ENCODE measurements at places on chromosomes 6 and 20.

- DNase-seq = no peak
Measured at GRCh38 chr6:89644864-89645263, 6.3 kb upstream of the LYRM2 start.

- no peak for DNase-seq
Measured at GRCh38 chr20:44091026-44091425, 96.0 kb downstream of the JPH2 start.

- DNase-seq = no peak
Measured at GRCh38 chr20:45998761-45999160, 9.9 kb upstream of the MMP9 start.

DNA sequence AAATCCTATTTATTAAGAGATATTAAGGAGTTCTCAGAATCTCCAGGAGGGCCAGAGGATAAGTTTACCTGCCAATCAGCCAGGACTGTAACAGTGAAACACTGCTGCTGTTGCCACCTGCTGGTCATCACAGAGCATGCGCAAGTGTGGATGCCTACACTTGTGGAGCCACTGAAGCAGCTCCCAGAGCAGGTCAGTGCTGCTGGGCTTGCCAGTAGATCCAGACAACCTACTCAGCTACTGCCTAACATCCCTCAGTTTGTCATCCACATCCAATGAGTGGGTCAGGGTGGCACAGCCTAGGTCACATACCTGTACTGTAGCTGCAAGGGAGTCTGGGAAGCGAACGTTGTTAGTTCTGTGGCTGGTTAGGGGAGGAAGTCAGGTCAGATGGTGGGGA lies 18.3 kb upstream of the NHSL1 start:
- peak; percentile 34 for DNase-seq

- DNase-seq = no peak
Measured at GRCh38 chr20:23092861-23093495, 6.9 kb upstream of the CD93 start.

DNA sequence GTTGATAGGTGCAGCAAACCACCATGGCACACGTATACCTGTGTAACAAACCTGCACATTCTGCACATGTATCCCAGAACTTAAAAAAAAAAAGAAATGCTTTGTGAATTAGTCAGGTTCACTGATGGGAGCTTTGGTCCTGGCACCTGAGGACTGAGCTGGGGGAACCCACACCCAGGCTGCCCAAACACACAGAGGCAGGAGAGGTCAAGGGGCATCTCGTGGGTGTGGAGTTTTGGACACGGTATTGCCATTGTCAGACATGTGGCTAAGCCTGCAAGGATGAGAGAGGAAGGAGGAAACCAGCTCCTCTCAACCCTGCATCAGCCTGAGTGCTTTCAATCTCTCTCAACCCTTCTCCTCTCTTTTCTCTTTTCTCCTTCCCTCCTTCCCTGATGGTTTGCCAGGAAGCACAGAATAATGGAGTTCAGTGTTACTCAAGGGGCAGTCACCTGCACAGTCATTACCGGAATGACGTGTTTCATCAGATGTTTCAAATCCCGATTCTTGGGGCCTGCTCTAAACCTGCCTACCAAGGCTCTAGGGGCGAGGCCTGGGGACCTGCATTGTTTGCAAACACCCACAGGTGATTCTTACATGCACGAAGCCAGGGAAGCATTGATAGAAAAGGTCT lies 89.9 kb upstream of the NEDD9 start:
- DNase-seq = no peak

GRCh38 chr20:61099806-61100205 lies 152.3 kb upstream of the CDH4 start:
- DNase-seq = no peak

DNA sequence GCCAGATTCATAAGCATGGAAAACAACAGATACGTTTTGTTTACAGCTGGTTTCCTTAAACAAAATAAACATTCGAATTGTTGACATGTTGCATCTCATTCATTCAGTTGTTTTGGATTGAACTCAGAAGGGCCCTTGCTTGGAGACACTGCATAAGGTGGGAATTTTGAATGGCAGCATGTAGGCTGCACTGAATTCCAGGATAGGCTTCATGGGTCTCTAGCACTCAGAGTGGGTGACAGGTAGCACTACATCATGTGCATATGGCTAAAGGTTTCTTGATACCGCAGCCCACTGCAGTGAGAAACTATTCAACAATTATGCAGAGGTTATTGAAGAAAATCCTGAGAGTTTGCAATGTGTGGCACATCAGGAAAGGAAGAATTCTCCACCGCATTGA lies 1.6 kb downstream of the BEND6 start:
- DNase-seq = no peak

GRCh38 chr20:50285376-50286173 lies 94.9 kb downstream of the CEBPB start:
- no peak for DNase-seq

GRCh38 chr6:5898102-5898501 lies 108.6 kb downstream of the NRN1 start:
- no peak for DNase-seq

DNA sequence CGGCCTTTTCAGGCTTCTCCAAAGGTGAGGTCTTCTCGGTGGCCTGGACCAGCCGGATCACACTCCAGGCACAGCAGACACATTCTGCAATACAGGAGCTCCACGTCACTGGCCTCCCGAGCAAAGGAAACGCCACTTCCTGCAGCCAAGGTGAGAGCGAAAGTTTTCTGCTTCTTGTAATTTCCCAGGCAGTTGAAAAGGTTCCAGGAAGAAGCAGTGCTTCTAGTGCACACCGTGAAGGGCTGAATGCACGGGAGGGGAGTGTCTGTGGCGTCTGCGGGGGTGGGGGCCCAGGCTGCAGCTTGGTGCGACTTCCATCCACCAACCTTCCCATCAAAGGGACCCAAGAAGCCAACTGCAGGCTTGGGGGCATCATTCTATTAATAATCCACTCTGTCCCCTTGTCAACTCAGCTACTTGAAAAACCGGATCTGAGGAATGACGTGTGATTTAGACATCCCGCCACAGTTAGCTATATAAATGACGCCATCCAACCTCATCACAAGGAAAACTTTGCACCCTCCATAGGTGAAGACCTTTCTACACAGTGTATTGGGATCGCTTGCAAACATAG lies 61.1 kb downstream of the NFATC2 start:
- DNase-seq = peak; percentile 34

DNA sequence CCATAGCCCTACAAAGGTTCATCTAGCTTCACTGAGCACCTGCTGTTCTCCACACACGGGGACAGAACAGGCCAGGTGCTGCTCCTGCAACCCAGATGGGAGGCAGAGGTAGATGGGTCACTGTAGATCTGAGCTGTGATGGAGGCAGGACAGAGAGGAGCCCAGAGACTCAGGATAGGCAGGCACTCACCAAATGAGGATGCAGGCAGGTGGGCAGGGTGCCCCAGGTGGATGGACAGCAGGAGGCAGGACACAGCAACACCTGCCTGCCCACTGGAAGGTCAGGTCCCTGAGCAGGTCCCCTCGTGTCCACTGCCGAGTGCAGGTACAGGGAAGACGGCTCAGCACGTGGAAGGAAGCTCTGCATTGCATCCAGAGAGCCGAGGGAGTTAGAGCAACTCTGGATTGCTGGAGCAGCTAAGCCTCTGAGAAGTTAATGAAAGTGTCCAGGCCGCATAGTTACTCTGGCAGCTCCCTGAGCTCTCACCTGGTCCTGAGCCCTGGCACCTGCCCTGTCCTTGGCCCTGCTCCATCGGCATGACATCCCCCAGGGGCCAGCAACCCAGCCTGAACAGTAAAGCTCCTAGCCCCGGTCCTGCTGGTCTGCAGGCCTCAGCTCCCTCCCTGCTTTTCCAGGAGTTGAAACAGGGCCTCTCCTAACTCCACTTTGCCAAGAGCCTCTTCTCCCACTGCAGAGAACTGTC lies 4.9 kb upstream of the YTHDF1 start:
- DNase-seq = no peak

DNA sequence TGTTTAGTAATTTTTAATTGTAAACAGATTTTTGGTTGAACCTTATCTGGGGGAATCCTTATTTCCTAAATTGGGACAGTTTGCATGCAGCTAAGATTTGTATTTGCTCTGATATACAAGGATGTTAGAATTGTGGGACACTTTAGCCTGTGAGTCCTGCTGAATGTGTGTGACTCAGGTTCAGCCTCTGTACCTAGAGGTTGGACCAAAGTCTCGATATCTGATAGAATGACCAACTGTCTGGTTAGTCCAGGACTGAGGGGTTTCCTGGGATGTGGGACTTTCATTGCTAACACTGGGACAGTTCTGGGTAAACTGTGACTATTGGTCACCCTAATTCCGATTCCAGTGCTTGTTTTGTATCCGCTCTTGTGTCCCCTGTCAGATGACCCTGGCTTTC lies 20.2 kb upstream of the TULP4 start:
- no peak for DNase-seq

DNA sequence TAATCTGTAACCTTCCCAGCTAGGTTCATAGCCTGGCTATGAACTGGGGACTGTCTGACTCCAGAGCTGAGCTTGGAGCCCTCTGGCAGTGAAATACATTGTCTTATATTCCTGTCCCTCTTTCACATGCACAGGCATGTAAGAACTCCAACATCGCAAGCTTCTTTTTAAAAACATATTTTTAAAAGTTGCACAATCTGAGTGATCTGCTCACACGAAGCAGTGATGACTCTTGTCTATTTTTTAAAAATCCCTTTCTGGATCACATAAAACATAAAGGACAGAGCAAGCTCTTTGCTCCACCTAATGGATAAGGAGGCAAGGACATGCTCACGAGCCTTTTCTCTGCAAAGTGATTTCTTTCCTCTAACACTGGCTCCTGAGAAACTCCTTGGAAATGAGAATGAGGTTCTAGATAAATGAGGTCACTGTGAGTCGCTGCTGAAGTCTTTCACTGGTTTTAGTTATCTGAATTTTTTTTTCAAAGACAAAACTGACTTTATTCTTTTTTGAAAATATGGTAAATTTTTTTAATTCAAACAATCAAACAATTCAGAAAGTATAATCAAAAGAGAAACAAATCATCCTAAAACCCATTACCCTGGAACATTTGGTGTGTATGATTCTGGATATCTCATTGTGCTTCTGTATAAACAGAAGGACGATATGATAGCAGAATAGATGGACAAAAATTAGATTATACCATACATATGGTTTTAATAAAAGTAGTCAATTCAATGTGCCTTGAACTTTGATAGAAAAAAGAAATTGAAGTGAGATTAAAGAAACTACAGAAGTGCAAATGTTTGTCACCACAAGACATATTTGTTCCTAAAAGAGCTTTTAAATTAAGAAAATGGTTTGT lies 30.8 kb downstream of the IL20RA start:
- DNase-seq = no peak

GRCh38 chr6:34347303-34347702 lies 45.2 kb downstream of the NUDT3 start:
- DNase-seq = no peak

DNA sequence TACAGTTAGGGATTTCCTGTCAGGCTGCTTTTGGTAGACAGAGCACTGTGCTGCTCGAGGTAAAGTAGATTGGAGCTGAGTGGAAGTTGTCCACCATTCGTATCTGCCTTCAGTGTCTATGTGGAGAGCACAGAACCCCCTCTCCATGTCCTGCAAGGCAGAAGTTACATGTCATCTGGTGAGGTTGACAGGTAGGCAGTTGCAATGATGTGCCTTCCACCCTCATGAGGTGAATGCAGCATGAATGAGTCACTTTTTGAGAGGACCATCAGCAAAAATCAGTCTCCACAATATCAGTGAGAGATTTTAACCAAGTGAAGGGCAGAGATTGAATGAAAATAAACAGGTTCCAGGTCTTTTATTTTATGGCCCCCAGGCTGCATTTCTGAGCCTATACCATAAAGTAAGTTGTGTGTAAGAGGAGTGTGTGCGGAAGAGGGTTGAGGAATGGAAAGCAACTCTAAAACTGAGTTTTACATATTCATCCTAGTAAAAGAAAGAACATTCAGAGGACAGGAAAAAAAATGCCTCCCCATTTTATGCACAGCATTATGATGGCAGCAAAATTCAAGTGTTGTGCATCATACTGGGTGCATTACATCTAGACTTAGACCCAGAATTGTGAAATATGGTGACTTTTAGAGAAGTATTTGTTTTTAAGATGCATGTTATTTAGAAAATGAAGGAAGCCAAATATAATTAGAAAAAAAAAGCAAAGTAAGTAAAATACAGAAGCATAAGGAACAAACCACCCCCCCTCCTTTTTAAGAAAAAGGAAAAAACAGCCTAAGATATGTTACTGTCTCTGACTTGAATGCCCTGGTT lies 15.8 kb downstream of the TRAPPC3L start:
- DNase-seq = no peak

DNA sequence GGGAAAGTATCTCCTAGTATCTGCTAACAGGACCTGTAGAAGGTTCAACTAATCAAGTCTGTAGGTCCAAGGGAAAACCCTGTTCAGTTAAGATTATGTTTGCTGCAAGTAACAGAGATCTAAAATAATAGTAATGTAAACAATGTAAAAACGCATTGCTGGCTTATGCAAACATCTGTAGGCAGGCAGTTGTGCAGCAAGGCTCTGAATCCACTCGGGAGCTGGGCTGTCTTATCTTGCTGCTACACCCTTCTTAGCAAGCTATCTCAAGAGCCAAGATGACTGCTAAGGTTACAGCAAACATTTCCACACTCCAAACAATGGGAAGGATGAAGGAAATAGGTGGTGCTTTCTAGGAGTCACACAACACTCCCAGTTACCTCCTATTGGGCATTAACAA lies 397.3 kb upstream of the NRSN1 start:
- no peak for DNase-seq

DNA sequence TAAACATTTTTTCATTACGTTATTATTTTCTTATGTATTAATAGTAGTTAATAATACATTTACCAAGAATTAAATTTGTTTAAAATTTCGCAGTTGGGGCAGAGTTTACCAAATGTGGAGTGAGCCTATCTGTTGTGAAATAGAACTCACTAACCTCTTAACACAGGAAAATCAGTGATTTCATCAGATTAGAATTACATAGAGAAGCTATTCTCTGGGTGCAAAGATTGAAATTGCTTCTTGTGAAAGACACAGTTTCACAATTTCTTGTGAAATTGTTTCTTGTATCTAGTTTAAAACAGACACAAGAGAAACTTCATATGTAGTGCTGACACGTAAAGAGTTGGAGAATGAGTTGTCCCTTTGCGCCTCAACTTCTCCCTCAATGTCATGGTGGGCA lies 69.4 kb upstream of the PRL start:
- DNase-seq = no peak

DNA sequence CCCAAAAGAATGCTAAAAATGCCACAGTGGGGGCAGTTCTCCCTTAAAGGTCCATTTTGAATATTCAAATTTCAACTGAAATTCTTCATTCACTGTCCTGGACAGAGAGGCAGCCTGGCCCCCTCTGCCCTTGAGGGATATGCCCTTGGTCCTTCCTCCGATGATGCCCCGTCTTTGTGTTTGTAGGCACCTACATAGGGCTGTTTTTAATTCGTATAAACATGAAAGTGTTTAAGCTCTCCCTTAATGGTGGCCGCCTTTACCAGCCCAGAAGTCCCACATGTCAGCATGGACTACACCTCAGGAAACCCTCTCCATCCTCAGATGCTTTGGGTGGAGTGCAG lies 70.2 kb downstream of the SSR1 start:
- DNase-seq = no peak

GRCh38 chr6:23447731-23448130 lies 678.3 kb upstream of the NRSN1 start:
- DNase-seq = no peak

GRCh38 chr6:128474481-128474880 lies 45.9 kb downstream of the PTPRK start:
- DNase-seq = no peak
